Spinal cord (tissue), 10 donors: ENCODE measurements at places on chromosomes 12 and 14.

DNA sequence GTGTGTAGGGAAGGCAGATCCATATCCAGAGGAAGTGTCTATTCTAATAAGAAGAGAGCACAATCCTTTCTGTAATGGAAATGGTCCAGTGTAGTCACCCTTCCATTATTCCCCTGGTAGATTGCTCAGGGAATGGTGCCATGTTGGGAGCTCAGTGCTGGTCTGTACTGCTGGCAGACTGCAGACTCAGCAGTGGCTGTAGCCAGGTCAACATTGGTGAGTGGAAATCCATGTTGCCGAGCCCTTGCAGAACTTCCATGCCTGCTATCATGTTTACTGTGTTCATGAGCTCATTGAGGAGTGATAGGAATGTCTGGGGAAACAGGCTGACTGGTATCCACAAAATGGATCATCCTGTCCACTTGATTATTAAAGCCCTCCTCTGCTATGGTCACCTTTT is 128.7 kb downstream of the MIPOL1 start:
- DNase-seq = no peak

DNA sequence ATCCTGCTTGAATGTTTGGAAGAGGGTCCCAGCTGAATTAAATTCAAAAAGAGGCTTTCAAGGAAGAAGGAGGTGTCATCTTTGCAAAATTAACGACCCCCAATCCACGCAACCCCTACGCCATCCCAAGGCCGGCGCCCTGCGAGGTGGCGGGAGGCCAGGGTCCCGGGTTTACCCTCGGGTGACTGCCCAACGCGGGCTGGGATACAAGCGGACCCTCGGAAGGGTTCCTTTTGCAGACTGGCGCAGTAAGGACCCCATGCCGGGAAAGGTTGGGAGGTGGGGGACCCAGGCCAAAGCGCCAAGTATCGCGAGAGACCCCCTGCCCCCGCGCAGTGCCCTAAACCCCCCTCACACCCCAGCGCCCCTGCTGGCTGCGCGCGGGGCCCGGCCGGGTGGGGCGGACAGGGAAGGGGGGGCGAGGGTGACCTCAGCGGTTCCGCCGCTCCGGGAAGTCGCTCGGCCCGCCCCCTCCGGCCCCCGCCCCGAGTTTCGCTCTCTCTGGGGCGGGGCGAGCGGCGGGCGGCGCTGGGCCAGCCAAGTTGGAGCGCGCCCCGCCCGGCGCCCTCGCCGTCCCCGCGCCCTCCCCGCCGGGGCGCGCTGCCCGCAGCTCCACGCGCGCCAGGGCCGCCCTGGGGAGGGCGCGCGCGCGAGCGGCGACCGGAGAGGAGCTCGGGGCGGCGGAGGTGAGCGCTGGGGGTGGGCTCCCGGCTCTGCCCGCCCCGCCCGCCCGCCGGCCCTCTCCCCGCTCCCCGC is 708 bp upstream of the ZBTB42 start:
- no peak for DNase-seq

DNA sequence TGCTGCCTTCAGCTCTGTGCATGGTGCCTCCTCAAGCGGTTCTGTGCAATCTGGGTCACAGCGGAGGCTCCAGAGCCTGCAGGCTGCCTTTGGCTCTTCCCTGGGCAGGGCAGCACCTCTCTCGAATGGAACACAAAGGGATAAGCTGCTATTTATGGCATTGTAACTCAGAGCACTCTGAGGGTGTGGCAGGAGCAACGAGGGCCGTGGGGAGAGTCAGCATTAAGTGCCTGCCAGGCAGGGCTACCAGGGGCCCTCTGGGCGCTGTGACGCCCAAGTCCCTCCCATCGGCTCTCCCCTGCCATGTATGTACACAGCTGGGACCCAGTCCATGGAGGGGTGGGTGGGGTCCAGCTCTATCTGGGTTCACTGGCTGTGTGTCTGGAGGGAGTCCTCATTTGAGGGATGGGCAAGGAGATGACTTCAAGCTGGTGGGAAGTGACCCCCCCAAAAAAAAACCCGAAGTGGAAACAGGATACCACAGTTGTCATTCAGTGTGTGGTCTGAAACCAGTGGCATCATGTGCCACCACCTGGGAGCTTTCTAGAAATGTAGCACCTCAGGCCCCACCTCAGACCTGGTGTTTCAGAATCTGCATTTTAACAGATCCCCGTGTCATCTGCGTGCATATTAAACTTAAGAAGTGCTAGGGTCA is 44.0 kb upstream of the OAS1 start:
- DNase-seq = no peak

DNA sequence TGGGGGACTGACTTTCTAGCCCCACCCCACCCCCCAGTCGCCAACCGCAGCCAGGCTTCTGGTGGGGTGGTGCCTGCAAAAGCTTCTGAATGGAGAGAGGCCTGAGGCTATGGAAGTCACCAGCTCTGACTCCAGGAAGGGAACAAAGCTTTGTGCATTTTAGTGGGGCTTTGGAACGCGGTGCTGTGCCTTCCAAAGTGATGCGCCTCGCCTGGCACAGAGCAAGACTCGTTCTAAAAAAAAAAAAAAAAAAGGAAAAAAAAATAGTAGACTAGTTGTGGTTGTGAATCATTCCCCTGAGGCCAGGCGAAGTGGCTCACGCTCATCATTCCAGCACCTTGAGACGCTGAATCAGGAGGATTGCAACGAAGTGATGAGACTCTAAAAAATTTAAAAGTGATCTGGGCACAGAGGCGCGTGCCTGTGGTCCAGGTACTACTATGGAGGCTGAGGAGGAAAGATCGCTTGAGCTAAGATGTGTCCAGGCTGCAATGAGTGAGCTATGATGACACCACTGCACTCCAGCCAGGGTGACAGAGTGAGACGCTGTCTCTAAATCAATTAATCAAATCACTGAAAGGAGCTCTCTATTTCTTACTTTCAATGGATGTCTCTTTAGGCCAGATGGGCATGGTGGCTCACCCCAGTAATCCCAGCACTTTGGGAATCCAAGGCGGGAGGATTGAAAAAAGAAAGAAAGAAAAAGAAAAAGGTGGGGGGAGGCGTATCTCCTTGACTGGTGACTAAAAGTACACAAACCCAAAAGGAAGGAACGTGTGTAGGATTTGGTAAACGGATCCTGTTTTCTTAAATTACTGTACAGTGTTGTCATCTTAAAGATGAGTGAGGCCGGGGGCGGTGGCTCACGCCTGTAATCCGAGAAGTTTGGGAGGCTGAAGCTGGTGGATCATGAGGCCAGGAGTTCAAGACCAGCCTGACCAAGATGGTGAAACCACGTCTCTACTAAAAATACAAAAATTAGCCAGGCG is 259.6 kb upstream of the ALG10B start:
- DNase-seq = no peak

- no peak for DNase-seq
Measured at GRCh38 chr14:75430116-75430515, 2.3 kb downstream of the JDP2 start.

DNA sequence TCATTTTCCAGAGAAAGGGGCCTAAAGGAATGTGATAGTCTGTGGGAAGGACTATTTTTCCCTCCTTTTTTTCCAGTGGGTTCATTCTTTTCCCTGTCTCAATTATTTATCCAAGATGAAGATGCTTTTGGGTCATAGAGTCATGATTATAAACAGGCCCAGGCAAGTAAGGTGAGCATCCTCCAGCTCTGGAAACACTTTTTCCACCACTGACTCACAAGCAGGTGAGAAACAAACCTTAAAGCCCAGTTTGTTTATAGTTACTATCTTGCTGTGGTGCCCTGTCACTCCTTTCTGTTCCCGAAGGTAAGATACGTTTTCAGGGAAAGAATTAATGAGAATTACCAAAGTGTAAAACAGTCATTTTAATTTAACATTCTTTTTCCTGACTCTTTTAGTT is 107.7 kb upstream of the IFNG-AS1 start:
- no peak for DNase-seq
